Omental fat pad (tissue), 4 donors: ENCODE measurements at places on chromosomes 7 and 10. TPM values are rescaled to one million over a fixed set of nuclear protein-coding genes. Genes with fewer than 3 reads are reported as not detected.

- no peak for DNase-seq
These were observed 58.2 kb downstream of the ABI1 start for GRCh38 chr10:26802527-26802926.

The EPDR1 gene
- 22.9 TPM for total RNA-seq

DNA sequence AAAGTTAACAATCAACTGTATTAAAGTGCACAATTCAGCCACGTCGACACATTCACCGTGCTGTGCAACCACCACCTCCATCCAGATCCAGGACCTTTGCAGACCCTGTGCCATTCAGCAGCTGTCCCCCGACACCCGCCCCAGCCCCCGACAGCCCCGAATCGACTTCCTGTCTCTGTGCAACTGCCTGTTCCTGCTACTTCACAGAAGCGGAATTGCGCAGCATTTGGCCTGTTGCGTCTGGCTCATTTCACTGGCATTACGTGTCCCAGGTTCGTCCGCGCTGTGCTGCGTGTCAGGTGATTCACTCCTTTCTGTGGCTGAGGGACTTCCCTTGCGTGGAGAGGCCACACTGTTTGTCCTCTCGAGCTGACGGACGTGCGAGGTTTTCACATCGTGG, 33.2 kb upstream of the DNAAF5 start:
- no peak for DNase-seq

- DNase-seq: no peak
These were observed 51.5 kb upstream of the ITGB1 start for GRCh38 chr10:33009244-33010131.

The LANCL2 gene
- 23.3 TPM for total RNA-seq

GRCh38 chr10:122276611-122277208, 5.6 kb downstream of the BTBD16 start:
- DNase-seq: no peak
